ENCODE measurements at places on chromosomes 4 and X.

DNA sequence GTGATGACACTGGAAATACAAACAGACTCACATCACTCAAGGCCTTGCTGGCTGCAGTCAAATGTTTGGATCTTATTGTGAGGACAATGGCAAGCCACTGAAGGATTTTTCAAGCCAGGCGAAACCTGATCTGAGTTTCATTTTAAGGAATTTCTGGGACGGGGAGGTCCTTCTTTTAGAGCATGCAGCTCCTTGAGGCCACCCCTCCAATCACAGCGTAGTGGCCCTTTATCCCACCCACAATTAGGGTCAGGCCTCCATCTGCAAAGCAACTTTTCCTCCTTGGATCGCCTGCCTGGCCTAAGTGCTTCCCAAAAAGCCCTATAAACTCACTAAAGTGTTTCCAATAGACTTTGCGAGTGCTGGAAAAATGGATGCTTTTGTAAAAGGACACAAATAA is 115.5 kb downstream of the EFHC2 start:
- no peak for DNase-seq

DNA sequence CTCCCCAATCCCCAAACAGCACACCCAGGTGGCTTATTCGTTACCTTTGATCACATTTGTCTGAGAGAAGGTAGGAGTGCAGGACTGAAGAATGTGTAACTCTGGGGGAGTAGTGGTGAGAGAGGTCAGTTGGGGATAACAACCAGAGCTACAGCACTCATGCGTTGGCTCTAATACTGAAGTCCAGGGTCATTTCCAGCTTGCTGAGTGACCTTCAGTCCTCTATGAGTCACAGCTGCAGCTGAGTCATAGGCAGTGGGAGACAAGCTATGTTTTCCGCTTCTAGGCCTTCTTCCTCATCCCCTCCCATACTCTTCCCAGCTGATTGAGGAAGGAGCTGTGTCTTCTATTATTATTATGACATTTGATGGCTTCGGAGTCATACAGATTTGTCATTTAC is 31.6 kb upstream of the CT47C1 start:
- no peak for DNase-seq

- DNase-seq, result no peak
Measured at GRCh38 chrX:7262551-7262950, 114.6 kb upstream of the PUDP start.

- DNase-seq, result no peak
Measured at GRCh38 chrX:20320461-20321159, 53.9 kb upstream of the RPS6KA3 start.

GRCh38 chr4:173171987-173172386 is 3.4 kb downstream of the GALNT7 start:
- no peak for DNase-seq

DNA sequence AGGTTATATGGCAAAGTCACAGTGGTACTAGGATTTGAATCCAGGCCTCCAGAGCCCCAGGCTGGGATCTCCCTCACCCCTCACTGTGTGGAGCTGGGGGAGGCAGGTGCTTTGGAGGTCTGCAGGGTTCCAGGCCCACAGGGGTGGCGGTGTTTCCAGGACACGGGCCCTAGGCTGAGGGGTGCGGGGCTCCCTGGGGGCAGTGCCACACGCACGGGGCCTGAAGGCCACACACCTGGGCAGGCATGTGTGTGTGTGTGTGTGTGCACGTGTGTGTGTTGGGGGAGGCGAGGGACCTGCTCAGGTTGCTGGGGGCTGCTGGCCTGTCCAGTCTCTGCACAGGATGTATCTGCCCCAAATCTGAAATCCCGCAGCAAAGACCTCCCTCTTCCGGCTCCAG is 18.8 kb downstream of the SH3TC1 start:
- DNase-seq, result no peak

- no peak for DNase-seq
Measured at GRCh38 chr4:123304151-123304964, 92.2 kb upstream of the SPRY1 start.

DNA sequence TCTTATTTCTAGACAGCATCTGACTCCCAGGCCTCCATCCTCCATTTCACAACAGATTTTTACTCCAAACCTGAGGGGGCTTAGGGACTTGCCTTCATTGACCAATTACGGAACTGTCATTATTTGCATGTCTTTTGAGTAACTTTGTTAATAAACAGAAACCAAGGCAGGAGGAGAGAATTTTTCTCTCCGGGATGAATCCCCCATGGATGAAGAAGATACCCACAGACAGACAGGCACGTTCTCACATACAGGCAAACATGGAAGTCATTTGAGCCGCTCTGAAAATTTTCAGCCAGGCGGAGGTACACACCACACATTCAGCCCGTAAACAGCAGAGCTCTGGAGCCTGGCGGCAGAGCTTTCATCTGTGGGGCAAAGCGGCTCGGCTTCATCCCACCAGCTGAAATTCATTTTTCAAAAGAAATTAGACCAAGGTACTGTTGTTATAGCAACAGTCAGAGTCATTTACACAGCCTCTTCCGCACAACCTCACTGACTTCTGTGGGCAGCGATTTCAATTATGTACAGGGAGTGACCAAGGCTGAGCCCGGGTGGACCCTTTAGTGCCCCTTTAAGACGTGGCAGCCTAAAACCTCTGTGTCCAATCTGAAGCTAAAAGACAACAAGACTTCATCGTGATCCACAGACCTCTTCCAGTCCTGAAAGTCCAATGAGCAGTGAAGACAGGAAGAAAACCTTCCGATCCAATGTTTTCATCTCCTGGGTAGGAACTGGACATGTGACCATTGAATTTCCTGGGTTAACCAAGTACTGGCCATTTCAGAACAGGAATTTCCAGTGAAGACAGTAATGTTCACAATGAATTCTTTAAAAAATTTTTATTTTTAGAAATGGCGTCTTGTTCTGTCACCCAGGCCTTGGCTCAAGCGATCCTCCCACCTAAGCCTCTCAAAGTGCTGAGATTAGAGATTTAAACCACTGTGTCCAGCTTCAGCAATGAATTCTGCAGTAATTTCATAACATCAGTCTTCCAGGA is 237.0 kb downstream of the MGST2 start:
- DNase-seq, result no peak

GRCh38 chr4:186644311-186644638 is 79.4 kb downstream of the FAT1 start:
- no peak for DNase-seq

DNA sequence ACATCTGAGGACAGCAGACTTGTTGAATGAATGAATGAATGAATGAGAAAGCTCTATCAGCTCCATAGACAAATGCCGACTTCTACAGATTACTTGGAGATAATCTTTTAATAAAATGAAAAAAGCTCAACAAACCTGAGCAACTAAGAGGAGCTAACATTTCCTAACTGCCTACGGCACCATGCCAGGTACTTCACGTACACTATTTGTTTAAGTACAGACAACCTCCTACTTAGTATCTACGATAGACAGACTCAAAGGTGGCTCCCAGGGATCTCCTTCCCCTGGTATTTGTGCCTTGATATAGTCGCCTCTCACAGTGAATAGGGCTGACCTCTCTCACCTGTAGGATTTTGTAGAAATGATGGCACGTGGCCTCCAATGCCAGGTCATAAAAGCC is 412.2 kb upstream of the FAT1 start:
- no peak for DNase-seq

DNA sequence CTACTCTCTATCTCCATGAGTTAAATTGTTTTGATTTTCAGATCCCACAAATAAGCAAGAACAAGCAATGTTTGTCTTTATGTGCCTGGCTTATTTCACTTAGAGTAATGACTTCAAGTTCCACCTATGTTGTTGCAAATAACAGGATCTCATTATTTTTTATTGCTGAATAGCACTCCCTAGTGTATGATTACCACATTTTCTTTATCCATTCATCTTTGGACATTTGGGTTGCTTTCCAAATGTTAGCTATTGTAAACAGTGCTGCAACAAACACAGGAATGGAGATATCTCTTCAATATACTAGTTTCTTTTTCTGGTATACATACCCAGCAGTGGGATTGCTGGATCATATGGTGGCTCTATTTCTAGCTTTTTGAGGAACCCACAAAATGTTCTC is 136.0 kb downstream of the SLITRK2 start:
- DNase-seq, result no peak

DNA sequence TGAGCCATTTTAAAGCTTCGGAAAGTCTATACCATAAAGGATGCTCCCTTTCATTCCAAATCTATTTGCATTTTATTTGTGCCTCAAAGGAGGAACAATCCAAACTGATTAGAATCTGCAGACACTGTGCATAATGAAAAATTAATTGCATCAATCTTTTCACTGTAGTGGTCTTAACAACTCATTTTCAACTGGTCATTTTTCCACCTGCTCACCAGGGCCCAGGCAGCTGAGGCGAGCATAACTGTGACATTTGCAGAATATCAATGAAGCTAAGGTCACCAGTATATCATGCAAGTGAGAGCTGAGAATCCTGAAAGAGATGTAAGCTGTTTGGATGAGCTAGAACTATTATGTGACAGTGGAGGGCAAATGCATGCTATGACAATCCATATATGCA is 387.3 kb upstream of the TECRL start:
- DNase-seq, result no peak
